ENCODE measurements at places on chromosomes 6 and 20.

- no peak for DNase-seq
These were observed 121.4 kb upstream of the AFDN start for GRCh38 chr6:167705211-167705750.

DNA sequence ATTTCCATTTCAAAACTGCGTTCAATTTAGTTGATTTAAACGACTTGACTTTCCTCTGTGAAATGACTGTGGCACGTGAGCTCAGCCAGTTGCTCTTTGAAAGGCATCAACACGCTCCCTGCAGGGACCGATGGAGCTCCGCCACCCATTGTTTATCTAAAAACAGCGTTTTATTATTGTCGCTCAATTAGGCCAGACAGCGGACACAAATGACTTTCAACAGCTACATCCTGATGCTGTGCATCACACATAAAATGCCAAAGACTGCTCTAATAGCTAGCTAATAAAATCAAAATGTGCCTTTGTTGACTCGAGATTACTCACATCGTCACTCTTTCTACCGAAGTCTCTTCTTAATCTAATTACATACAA is 332.5 kb downstream of the CD83 start:
- DNase-seq = no peak

DNA sequence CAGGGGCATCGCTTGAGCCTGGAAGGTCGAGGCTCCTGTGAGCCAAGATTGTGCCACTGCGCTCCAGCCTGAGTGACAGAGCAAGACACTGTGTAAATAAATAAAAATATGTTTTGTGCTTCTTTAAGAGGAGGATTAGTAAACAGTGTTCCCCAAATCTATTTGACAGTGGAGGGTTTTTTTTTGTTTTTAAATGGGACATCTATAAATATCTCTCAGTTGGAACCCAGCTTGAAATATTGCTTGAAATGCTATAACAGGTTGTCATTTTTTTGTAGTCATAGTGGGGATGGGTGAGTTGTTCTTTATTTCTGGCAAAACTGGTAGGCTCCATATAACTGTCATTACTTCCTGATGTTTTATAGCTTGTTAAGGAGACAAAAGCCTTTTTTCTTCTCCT is 54.3 kb downstream of the CARMIL1 start:
- no peak for DNase-seq

DNA sequence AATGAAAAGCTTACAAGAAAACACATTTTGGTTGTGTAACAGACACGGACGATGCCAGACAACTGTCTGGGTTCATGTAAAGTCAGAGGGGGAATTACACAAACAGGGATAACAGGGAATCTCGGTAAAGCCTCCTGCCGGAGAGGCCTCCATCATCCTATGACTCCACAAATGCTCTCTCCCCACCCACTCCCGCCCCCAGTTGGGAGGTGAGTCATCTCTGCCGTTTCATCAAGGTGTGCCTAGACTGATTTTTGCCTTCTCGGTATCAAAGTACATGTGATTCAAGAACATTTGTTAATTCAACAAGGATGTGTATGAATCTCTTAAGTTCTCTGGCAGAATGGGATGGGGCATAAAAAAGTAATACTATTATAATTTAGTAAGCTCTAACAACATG is 304.9 kb upstream of the PRDM1 start:
- DNase-seq = no peak

DNA sequence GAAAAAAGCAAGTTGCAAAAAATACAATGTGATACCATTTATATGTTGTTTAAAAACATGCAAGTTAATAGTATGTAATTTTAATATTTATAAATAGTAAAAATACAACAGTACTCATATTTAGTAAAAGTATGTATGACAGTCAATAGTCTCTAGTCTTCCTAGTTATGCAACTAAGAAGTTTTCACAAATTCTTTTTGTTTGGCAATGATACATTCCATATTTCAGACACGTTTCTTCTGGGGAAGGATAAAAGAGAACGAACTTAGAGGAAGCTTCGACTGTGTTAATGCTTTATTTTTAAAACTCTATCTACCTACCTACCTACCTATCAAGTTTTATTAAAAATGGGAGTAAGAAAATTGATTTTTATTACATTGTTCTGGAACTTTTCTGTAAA is 77.7 kb downstream of the UBE3D start:
- no peak for DNase-seq

DNA sequence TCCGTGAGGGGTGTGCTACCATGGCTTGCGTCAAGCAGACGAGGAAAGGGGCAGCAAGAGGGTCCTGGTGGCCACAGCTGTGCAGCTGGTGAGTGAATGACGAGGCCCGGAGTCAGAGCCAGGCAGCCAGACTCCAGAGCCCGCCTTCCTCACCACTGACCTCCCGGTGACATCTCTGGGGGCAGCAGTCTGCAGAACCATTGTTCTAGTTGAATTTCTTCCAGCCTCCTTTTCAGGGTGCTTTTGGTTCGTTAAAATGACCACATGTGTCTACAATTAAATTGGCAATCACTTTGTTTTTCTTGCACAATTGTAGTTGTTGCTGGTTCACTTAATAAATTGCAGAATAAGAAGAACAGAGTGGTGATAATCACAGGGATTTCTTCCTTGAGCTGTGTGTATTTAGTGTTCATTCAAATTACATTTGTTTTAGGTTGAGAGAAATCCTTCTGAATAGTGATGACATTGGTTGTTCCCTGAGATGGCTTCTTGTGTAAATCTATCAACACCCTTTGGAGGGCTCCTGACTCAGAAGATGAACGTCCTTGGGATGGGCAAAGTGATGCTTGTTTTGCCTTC is 96.4 kb downstream of the TULP4 start:
- no peak for DNase-seq

GRCh38 chr20:31815408-31816188 is 3.6 kb upstream of the MYLK2 start:
- DNase-seq = no peak

- no peak for DNase-seq
These were observed 18.1 kb downstream of the SLX4IP start for GRCh38 chr20:10453241-10453640.

DNA sequence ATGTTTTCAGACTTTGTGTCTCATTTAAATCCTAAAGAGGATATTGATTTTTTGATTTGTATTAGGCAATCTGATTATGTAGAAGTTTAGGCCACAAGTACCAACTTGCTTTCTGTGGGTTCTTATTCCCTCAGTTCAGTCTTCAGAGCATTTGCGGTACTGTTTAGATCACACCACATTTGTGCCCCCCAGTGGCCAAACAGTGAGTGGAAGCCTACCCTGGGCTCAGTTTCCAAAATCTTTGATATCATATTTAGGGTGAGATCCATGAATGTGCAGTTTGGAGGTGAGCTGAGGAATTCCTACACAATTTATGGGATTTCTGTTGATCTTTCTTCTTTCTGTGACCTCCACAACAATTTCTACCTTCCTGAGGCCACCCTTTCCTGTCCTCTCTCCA is 92.3 kb upstream of the FUT9 start:
- DNase-seq = no peak

- DNase-seq = no peak
These were observed 9.3 kb upstream of the TRAF3IP2 start for GRCh38 chr6:111614833-111615582.

DNA sequence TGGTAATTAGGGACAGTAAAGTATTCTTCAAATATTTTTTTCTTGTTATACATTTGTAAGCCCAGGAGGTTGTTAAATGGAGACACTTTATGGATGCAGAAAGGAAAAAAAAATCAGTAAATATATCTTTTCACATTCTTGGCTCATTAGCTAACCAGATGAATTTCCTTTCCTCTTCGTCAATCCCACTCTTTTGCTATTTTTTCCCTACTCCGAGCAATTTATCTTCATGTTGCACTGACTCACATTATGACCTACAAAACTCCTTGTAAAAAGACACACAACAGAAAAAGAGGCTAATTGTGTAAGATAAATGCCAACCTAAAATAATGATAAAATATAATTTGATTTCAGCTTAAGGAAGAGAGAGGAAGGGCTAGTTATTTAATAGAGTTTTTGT is 472.9 kb upstream of the ZNF337 start:
- DNase-seq = no peak

- DNase-seq = no peak
These were observed 2.6 kb downstream of the COL19A1 start for GRCh38 chr6:69868961-69869360.

DNA sequence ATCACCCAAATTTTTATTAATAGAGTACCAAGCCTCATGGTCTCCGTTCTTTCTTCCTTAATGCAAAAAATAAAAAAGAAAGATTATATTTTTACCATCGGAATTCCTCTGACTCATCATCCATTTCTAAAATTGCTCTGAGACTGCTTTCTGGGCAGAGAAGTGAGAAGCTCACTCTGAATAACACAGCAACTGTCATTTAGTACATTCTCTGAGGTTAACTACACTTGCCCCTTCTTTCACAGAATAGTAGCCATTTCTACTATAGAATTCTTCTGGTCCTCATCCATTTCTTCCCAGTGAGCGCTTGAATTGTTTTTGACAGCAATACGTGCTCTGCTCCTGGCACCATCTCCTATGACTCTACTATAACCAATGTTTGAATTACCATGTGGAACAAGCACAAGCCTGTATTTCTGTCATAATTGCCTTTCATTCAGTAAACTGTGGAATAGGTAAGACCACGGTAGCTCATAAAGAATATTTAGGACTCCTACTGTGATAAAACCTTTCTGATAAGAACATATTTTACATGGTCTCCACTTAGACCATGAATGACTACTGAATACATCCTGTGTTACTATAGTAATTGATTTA is 435.5 kb upstream of the NRSN1 start:
- no peak for DNase-seq

GRCh38 chr20:37649017-37649416 is 44.8 kb upstream of the CTNNBL1 start:
- no peak for DNase-seq

DNA sequence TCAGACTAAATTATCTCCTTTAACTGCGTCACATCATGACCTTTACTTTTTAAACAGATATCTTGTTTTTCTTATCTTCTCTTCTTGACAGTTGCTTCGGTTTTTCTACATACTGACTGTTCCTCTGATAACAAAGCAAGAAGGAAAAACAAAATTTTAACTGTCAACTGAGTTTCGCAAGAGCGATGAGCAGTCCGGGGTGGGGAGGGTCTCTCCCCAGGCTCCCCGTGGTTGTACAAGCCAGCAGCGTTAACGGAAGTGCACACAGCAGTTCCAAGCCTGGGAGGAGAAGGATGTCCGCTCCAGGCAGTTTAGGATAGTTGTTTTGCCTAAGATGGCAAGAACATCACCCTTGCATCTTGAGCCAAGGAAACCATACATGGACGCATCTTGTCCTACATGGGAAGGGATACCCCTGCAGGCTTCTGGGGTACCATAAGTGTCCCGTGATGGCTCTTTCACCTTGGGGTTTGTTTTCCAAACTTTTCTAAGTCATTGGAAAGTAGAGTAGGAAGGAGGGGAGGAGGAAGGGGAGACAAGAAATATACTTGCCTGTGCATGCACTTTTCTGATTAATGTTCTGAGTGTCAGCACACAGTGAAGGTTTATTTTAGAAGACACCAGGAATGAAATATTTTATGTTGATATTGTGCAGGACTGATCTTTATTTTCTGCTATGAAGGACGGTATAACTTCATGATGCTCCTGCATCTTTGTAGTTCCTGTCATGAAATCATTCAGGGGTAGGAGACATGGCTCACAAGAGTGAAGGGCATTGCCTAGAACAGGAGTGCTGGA is 20.8 kb downstream of the SLC24A3 start:
- DNase-seq = no peak

- no peak for DNase-seq
These were observed 59.8 kb upstream of the HIVEP1 start for GRCh38 chr6:11952316-11952715.

DNA sequence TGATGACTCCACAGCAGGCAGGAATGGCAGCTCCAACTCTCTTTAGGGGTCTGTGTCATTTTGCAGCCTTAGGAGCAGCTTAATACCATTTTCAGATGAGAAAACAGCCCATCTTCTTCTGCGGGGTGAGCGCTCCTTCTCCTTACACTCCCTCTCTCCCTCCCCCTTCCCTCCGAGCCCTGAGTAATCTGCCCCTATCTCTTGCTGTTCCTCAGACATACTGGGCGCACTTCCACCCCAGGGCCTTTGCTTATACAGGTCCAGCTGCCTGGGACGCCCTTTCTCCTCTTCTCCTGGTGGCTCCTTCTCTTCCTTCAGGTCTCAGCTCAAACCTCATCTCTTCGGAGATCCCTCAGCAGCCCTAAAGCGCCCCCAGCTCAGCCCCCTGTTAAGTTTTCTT is 54.8 kb downstream of the SNAI1 start:
- no peak for DNase-seq

DNA sequence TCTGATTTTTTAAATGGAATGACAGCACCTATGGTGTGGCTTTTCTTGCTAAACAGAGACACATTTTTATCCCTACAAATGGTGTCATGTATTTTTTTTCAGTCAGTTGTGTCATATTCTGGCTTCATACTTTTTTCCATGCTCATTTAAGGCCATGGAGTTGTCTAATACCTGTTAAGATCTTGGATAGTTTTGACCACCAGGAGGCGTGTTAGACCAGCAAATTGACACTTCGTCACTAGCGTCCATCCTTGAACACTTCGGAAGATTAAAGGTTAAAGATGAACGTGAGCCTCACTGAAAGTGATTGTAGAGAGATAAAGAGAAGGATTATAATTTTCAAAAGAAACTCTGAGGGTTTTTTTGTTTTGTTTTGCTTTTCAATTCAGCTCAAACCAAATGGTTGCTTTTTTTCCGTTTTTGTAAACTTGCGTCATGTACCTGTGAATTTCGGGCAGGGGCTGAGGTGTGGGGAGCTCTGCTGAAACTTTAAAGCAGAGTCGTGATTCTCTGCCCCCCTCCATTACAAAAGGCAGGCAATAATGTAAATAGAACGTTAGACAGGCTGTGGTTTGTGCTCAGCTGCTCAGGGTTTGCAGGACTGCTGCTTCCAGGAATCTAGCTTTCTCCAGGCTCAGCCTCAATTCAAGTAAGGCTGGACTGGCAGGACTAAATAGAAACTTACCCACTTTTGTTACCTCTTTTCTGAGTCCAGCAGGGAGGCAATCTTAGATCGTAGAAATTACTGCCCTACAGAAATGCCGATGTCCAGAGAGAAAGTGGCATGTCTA is 245.1 kb downstream of the FOXA2 start:
- no peak for DNase-seq

DNA sequence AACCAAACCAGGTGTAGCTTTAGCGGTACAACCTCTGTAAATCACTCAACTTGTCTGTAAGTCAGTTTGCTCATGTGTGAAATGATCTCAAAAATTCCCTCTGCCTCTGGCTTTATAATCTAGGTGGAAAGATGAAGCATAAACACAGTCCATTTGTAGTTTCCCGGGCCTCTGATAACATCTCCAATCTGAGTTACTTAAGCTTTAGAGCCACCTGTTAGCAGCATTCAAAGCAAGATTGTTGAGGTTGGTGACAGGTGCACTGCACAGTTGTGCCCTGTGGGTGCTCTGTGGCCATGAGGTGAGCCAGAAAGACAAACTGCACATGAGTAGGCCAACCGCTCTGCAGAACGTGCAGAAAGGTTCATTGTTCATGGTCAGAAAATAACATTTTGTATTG is 53.7 kb downstream of the MOCS1 start:
- no peak for DNase-seq

GRCh38 chr6:6003621-6004366 is 2.9 kb downstream of the NRN1 start:
- no peak for DNase-seq

GRCh38 chr6:117089604-117090003 is 175.8 kb upstream of the VGLL2 start:
- DNase-seq = no peak

- DNase-seq = no peak
These were observed 496.3 kb upstream of the MAP3K7 start for GRCh38 chr6:91083211-91083610.

Data from activated T-helper 1 cell treated with anti-CD3 and anti-CD28 coated beads, Interleukin-2, amount 50 U/mL, for 16 hours (primary cell).